Activated CD8-positive, alpha-beta memory T cell treated with anti-CD3 and anti-CD28 coated beads for 36 hours (primary cell): ENCODE measurements at places on chromosomes 6 and 20. TPM values are rescaled to one million over a fixed set of nuclear protein-coding genes. Genes with fewer than 3 reads are reported as not detected.

Gene TRAPPC3L
- total RNA-seq: not detected

Gene PI3
- total RNA-seq: not detected

Gene ADAM33
- not detected for total RNA-seq

Gene NRSN1
- not detected for total RNA-seq

Gene NCOA7
- total RNA-seq: 58.1 TPM

Gene NHLRC1
- total RNA-seq: 0.23 TPM

Gene C20orf204
- 2.6 TPM for total RNA-seq

Gene LTB
- total RNA-seq: 178 TPM

Gene OTOR
- not detected for total RNA-seq

Gene SLC26A8
- total RNA-seq: not detected

Gene STMND1
- total RNA-seq: not detected

Gene DEFB126
- total RNA-seq: not detected
